ENCODE measurements at places on chromosomes 16 and 17.

DNA sequence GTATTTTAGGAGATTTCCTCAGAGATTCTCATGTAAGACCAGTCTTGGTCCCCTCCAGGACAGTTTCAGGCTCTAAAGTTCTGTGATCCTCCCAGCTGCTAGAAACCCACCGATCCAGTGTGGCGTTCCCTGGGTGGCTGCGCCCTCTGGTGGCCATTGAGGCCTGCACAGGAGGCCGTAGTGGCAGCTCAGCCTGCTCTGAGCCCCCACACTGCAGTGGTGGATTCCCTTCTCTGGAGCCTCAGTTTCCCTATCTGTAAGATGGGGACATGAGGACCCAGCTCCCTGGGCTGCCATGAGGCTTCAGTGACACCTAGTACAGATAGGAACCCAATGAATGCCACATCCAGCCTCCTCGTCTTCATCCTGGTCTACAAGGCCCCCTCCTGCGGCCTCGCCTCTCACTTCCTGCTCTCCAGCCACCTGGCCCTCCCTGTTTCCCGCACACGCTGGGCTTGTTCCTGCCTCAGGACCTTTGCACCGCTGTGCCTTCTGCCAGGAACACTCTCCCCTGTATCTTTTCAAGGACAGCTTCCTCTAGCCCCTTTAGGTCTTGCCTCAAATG lies 16.5 kb downstream of the CCDC102A start:
- peak; percentile 55 for DNase-seq

DNA sequence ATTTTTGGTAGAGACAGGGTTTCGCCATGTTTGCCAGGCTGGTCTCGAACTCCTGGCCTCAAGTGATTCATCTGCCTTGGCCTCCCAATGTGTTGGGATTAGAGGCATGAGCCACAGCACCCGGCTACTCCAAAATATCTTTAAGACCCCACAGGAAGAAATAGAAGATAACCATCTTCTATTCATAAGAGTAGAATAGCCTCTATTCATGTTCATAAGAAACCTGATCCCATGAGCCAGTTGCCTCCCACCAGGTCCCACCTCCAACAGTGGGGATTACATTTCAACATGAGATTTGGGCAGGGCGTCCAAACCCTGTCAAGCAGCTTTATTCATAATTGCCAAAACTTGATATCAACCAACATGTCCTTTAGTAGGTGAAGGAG lies 13.9 kb upstream of the TMC7 start:
- DNase-seq: no peak

DNA sequence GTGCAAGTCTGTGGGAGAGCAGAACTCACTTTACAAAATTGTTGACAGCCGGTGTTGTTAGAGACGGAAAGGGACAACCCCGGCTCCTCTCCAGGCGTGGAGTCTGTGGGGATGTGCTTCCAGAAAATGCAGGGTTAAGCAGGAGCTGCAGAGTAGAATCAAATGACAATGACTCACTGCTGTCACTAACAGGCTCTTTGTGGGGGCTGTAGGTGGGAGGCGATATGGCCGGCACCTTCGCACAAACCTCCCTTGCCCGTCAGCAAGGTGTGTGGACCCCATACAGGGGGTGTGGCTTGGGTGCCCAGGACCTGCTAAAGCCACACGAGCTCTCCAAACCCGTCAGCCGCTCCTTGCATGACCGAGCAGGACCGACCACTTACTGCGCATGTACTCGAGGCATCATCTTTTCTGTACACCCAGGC lies 5.8 kb downstream of the PDK2 start:
- no peak for DNase-seq

GRCh38 chr16:75550211-75550662 lies 5.8 kb downstream of the TMEM231 start:
- DNase-seq: no peak

Data from NCI-H187 (cell line).